ENCODE measurements at places on chromosomes 4 and X.

DNA sequence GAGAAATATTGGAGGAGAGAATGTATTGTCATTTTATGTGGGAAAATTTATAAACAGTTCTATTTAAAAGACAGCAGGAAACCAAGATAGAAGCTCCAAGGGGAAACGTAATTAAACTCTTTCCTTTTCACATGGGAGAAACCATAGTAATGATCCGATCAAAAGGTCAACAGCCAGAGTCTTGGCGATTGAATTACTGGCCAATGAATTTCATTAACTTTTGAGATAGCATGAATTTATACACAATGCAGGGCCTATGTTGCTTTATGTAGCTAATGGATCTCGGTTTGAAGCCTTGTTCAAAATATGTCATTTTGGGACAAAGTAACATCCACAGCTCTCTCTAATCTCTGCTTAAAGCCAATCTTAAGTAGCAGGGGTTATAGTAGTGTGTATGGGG lies 897.5 kb upstream of the NDST4 start:
- no peak for DNase-seq

- no peak for DNase-seq
These were observed 127.0 kb upstream of the DDIT4L start for GRCh38 chr4:100317032-100317864.

DNA sequence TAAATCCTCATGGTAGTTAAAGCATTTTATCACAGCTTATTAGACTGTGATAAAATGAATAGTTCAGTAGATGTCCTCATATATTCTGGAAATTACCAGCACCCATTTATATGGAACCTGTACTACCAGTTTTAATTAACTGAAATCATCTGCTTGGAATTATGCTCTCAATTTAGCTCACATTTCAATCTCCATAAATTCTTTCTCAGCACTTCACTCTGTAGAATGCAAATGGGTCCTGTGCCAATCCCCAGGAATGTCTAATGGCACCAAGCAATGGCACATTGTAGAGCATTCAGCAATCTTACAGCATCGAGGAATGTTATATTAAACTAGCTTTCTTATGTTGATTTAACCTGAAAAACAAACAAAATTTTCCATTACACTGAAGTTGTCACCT lies 355.1 kb downstream of the PDHA2 start:
- no peak for DNase-seq

- no peak for DNase-seq
These were observed 18.6 kb downstream of the SHOX start for GRCh38 chrX:649166-649565.

GRCh38 chr4:117831060-117831683 lies 203.1 kb upstream of the NDST3 start:
- no peak for DNase-seq

GRCh38 chr4:142913461-142914030 lies 67.4 kb upstream of the INPP4B start:
- DNase-seq: no peak

DNA sequence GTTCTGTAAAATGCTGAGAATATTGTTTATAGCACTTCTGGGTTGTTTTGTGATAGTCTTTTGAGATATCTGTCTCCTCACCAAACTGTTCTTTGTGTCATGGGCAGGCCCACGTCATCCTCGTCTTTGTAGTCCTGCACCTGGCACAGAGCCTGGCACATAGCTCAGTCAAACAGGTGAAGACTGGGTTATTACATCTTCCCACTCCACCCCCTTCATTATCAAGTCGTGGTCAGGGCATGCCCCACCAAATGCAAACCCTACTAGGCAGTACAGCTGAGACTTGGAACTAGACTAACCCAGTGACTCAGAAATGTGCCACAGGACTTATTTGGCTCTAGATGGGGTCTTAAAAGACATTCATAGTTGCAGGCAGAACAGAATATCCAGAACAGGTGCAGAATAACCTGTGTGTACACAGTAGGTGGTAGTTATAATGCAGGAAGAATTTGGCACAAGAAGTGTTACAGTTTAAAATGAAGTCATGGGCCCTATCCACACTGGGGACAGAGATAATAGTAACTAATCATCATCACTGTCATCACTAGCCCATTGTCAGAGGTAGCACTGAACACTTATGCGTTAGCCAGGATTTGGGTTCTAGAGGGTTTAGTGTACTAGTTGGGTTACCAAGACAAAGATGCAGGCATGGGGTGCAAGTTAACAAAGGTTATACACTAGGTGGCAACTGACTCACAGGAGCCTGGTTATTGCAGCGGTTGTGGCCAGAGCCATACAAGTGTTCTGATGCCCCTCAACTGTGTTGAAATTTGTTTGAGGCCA lies 74.9 kb downstream of the TBL1X start:
- DNase-seq: no peak

DNA sequence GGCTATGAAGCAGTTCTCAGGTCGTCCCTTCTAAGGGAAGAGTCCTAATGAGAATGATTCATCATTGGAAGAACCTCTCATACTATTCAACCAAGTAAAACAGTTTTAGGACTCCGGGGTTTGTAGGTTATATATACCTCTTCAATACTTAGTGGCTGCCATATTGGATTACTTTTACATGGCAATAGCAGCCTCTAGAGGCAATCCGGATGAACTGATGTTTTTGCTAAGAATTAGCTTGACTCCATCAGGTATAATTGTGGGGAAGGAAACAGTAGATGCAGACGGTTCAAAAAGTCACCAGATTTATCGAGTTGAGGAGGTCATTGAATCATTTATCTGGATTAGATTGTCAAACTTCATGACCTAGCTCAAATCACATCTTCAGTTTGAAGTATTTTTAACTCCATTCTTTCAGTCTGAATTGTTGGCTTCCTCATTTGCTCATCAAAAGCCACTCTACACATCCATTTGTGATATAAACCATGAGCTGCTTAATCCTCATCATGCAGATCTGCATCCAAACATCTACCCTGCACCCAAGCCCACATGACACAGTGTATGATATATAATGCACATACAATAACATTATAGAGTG lies 28.4 kb downstream of the GUCY1B1 start:
- no peak for DNase-seq

GRCh38 chr4:160414496-160414895 lies 1311.6 kb downstream of the RAPGEF2 start:
- no peak for DNase-seq

- DNase-seq: no peak
These were observed 70.0 kb downstream of the EVC start for GRCh38 chr4:5780831-5781480.
